MV-4-11 (cell line): ENCODE measurements at places on chromosomes 13 and 19.

DNA sequence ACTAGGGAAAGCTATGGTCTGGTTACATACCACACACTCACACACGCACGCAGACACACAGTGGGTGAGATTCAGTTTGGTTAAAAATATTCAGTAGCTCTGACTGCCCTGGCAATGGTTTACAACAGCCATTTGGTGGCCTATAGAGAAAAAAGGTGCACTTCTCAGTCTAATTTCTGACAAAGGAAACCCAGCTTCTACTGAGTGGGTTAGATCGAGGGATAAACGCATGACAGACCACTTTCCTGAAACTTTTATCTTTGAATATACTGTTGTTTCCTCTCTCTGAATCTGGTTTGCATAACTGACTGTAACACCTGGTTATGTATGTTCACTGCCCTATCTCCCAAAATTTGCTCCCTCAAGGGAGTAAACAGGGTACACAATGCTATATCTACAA lies 2.5 kb downstream of the LIG4 start:
- DNase-seq = no peak

- DNase-seq = peak; percentile 75
Observed at GRCh38 chr19:10876459-10877240, 5.3 kb downstream of the CARM1 start.

- no peak for DNase-seq
Observed at GRCh38 chr19:28968721-28969120, 244.2 kb downstream of the UQCRFS1 start.

GRCh38 chr19:30361721-30362120 lies 10.5 kb upstream of the ZNF536 start:
- no peak for DNase-seq

- no peak for DNase-seq
Observed at GRCh38 chr19:1151037-1151724, 22.9 kb downstream of the SBNO2 start.

DNA sequence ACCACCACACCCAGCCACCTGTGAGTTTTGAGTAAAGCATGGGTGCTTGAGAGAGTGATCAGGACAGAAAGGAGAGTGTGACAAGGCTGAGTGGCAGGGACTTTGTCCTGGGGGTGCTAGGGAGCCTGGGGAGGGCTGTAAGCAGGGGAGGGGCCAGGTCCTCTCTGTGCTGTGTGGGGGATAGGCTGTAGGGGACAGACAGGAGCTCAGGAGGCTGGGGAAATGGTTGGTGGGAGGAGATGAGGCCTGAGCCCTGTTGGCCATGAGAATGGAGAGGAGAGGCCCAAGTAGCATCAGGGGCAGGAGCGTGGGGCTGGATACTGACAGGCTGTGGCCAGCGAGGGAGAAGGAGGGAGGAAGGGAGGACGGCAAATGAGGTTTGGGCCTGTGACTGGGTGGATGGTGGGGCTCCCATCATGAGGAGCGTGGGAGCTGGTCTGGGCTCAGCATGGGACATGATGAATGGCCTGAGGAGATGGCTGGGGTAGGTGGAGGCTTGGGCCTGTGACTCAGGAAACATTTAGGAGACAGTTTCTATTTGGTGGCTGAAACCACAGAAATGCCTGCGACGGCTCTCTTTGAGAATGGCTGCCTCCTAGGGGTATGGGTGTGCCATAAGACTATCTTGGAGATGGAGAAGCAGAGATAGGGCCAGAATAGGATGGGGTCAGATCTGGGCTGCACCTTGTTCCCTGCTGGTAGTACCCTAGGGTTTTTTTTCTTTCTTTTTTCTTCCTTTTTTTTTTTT lies 25.0 kb downstream of the GRIN2D start:
- peak; percentile 88 for DNase-seq

DNA sequence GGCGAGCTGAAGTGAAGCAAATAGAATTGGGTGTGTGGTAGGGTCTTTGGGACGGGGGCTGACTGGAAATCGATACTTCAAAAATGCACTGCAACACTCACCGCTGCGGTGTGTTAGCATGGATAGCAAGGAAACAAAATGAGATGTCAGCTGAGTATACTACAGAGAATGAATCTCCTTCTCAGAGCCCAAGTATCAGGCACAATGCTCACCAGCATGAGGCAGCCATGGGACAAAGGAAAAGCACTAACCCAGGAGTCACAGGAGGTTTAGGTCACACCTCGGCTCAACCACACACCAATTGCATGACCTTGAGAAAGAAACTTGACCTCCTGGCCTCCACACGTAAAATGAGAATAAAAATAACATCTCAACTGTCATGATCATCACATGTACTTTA lies 74.0 kb downstream of the FAM216B start:
- no peak for DNase-seq
